ENCODE measurements at places on chromosomes 4 and X. TPM values are rescaled to one million over a fixed set of nuclear protein-coding genes. Genes with fewer than 3 reads are reported as not detected.
A peak's percentile ranks its signal among the peaks of the same experiment; 100 is the strongest.

The EFNB1 gene
- total RNA-seq, result 7.5 TPM

- DNase-seq, result no peak
Observed at GRCh38 chr4:26942871-26943270, 82.2 kb downstream of the STIM2 start.

The SUV39H1 gene
- total RNA-seq, result 13.0 TPM

The TMPRSS11F gene
- not detected for total RNA-seq

DNA sequence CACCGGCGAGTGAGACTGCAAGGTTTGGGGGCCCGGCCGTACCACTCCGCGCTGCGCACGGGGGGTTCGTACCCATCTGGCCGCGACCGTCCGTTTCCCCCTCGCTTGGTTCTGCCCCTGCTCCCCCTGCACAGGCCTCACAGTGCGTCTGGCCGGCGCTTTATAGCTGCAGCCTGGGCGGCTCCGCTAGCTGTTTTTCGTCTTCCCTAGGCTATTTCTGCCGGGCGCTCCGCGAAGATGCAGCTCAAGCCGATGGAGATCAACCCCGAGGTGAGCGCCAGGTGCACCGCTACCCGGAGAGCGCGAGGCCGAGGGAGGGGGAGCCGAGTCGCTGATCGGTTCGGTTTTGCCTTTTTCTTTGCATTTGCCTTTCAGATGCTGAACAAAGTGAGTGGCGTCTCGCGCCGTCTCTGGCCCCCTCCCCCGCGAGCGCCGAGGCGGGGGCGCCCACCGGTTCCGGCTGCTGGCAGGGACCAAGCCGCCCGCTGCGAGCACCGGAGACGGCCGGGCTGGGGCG lies at the start of gene UCHL1:
Gene UCHL1, plus strand, starts transcription at position 189 of the 517 bp plus-strand sequence. Its CDS starts 49 bp downstream, at position 238.
- peak; percentile 58 for DNase-seq

DNA sequence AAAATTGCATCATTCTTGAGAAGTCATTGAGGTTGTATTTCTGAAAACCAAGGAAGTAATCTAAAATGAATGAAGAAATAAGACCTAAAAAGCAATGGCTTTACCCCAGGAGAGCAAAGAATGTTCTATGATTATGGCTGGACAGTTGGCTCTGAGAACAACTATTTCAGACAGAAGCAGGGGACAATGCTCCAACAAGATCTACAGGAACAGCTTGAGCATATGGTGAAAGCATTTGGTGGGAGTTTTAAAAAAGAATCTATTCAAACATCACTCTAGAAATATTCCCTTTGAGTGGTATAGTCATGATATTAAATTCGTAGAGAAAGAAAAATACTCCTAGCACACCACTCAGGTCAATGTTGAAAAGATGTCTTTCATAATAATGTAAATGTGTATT lies 26.7 kb downstream of the DYNLT3 start:
- no peak for DNase-seq

The GAGE12E gene
- not detected for total RNA-seq

The HAND2 gene
- total RNA-seq, result 0.71 TPM

DNA sequence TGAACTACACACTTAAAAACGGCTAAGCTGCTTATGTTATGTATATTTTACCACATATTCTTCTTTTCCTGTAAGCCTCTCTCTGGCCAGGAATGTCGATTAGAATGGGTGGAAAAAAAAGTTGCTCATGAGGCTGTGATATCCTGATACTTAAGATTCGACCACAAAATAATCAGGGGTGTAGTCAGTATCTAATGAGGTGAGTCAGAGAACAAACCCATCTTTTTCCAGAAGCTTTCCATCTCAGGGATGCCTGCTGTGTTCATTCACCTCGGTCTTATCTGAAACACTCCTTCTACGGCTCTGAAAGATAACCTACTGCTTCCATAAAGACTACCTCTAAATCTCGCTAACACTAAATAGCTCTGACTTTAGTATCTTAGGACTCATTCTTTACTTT lies 142.7 kb upstream of the MAP3K15 start:
- peak; percentile 19 for DNase-seq

GRCh38 chr4:168917138-168917779 lies 92.8 kb downstream of the CBR4 start:
- DNase-seq, result peak; percentile 57

- DNase-seq, result peak; percentile 68
Observed at GRCh38 chrX:68699960-68700746, 52.7 kb downstream of the STARD8 start.

GRCh38 chr4:65023081-65023480 lies 613.8 kb upstream of the TECRL start:
- DNase-seq, result no peak

The RXFP1 gene
- 0.32 TPM for total RNA-seq

DNA sequence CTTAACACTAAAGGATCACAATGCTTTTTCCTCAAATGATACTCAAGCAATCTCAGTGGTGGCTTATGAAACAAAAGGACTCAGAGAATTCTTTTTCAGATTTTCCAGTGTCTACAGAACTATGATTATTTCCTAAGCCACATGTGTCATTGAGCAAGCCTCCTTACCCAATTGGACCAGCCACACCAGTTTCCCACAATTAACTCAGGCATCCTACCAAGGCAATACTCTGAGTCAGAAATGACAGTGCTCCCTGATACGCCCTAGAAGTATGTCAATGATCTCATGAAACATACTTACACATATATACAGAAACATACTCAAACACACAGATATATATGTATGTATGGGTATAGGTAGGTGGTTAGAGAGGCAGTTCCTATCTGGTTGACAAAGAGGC lies 4.8 kb downstream of the ADAMTS3 start:
- peak; percentile 3 for DNase-seq

DNA sequence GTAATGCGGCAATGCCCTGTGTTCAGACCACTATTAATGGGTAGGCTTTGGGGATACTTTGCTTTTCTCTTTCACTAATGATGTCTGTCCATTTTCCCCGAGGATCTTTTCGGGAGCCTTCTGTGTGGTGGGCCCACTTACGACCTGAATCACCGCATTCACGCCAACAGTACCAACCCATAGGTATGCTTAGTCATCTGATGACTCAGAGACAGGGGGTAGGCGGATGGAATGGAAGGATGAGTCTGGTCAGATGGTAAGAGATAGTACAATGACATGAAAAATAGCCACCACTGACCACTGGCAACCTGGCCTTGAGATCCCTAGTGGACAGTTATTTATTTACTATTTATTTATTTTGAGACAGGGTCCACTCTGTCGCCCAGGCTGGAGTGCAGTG lies 76.0 kb upstream of the DHRSX start:
- peak; percentile 32 for DNase-seq

The CYSLTR1 gene
- 0.06 TPM for total RNA-seq

The ARX gene
- total RNA-seq, result not detected

DNA sequence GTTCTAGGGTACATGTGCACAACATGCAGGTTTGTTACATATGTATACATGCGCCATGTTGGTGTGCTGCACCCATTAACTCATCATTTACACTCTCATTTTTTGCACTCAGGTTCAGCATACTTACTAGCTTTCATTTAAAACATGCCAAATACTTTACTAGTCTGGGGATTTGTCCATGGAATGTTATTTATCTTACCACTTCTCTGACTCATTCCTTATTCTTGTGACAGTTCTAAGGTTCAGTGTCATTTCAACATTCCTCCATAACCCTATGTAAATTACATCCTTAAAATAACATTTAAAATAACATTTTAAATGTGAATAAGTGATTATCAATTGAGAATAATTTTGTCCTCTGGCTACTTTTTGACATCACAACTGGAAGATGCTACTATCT lies 19.5 kb upstream of the SYTL5 start:
- peak; percentile 32 for DNase-seq

- DNase-seq, result no peak
Observed at GRCh38 chrX:151177141-151178027, 1.0 kb downstream of the GPR50 start.

DNA sequence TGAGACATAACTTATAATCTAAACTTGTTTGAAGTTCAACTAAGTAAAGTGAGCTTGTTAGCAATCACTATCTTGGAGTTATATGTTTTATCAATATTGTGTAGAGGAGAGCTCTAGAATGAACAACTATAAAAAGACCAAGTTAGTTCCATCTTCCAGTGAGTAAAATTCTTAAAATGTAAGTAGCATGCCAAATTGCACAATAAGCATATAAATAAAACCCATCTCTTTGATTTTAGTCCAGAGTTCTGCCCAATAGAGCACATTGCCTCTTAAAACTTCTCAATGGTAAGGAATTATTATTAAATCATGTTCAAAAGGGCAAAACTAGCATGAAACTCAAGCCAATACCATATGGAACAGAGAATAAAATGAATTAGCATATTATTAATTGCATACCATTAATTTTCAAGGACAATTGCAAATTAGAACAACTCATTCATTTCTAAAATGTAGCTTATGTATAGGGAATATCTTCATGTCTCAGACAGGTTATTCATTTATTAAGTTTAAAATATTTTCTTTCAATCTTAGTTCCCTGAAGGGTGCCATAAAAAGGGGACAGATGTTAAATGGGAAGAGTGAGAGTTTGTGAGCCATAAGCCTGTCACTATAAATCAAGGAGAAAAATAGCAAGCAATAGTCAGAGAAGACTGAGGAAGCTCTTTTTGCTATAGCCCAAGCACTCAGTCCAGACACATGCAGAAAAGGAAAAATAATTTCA lies 507.6 kb downstream of the CENPC start:
- DNase-seq, result no peak

DNA sequence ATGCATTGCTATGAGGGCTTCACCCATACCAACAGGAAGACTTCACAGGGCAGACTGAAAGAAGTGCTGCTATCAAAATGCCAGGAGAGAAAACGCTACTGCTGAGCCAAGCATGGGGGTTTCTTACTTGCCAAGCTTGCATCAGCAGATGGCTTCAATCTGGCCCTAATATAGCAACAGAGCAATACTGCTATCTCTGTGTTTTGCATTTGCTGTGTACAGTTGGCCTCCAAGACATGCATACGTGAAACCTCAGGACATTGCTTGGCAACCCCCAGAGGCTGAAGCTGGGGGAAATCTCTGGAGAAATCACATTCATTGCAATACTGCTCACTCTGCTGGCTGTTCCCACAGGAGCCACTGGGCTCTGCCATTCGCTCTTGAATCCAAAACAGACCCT lies 127.2 kb upstream of the GPC4 start:
- DNase-seq, result no peak

DNA sequence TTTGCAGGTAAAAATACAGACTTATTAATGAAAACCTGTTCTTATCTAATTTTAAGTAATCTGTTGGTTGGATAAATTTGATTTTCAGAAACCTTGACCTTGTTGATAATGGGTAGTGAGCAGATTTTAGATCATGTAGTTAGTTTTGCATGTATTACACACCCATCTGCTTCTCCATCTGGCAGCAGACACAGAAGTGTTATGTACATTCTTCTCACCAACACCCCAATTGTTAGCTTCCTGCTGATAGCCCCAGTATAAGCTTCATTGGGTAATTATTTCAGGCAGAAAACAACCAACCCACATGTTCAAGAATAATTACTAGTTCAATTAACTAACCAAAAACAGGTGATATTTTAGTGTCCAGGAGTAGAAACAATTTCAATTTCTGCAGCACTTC lies 1740.5 kb upstream of the AGA start:
- no peak for DNase-seq

The TRAM1L1 gene
- total RNA-seq, result 6.9 TPM

GRCh38 chr4:99025506-99025905 lies 30.0 kb downstream of the METAP1 start:
- DNase-seq, result no peak

The ABCD1 gene
- 30.5 TPM for total RNA-seq

The RBM3 gene
- 170 TPM for total RNA-seq

- peak; percentile 35 for DNase-seq
Observed at GRCh38 chr4:766152-766515, 59.8 kb downstream of the CPLX1 start.

DNA sequence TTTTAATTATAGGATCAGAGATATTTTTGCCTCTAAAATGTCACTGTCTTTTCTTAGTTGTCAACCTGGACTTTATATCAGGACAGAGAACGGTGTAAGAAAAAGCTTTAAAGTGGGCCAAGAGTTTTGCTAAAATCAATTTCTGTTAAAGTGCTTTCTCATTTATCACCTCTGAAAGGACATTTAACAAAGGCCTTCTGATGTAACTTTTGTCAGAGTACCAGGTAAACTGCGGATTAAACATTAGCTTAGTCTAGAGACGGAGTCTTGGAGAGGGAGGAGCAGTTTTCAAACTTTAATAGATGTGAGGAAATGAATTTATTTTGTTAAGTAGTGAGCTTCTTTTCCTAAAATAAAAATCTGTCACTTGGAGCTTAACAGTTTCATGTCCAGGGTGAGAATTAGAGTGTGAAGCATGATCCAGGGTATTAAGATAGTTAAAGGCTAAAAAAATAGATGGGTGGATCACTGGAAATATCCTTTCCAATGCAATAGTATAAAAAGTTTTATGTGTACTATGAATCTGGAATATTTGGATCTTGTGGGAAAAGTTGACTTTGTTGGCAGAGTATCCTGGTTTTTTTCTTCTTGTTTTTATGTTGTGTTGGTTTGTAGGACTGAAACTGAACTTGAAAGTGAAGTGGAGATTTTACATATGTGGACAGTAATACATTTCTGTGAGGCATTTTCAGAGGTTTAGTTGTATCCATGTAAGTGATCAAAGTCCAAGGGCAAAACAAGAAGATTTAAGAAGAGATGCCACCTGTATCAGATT lies 33.6 kb upstream of the BMPR1B start:
- no peak for DNase-seq

- no peak for DNase-seq
Observed at GRCh38 chr4:26474551-26474950, 15.7 kb downstream of the CCKAR start.

- no peak for DNase-seq
Observed at GRCh38 chr4:15868826-15869413, 69.6 kb downstream of the FGFBP1 start.

GRCh38 chr4:96677499-96677898 lies 837.6 kb downstream of the PDHA2 start:
- peak; percentile 64 for DNase-seq

DNA sequence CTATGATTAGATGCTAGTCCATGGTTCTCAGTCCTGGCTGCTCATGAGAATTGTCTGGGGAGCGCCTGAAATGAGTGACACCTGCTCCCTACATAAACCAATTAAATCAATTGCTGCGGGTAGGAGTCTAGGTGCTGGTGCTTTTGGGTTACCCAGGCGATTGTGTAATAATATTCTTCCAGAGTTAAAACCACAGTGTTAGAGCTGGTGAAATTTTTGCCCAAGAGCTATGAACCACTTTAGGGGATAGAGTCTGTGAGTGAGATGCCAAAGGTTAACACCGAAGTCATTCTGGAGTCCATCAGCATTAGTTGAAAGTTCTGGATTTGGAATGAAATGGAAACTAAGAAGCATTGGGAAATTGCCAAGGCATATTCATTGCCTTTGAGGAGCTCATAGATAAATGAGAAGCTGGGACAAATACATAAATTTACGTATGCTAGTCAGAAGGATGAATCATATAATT lies 15.3 kb downstream of the PDK3 start:
- no peak for DNase-seq
